ENCODE measurements at places on chromosomes 6 and 20. TPM values are rescaled to one million over a fixed set of nuclear protein-coding genes. Genes with fewer than 3 reads are reported as not detected.

DNA sequence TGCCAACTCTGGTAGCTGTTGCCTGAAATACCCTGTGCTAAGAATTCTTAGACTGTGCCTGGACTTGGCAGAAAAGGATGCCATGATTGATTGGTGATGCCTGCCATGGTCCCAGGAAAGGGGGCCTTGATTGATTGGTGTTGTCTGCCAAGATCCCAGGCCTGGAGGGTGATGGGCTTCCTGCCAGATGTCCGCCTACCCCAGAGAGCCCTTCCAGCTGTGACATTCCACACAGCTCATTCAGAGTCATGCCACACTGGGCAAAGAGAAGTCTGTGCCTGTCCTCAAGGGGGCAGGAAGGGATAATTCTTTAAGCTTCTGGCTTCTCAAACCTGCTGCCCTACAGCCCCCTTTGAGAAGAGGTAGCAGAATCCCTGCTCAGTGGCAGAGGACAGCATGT lies 24.6 kb downstream of the RIMS4 start:
- no peak for DNase-seq

DNA sequence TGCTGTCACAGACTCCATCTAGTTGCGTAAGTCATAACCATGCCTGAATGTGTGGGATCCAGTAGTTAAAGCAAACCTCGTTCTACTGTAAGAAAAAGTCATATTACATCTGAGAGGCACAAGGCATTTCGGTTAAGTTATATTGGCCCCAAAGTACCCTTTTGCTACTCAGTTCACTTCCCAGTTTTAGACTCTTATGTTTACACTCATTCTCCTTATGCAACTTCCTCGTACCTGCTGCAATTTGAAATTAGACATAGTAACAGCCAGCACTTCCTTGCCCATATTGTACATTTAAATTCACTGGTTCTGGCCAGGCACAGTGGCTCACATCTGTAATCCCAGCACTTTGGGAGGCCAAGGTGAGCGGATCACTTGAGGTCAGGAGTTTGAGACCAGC lies 37.0 kb downstream of the PEX7 start:
- DNase-seq = no peak

DNA sequence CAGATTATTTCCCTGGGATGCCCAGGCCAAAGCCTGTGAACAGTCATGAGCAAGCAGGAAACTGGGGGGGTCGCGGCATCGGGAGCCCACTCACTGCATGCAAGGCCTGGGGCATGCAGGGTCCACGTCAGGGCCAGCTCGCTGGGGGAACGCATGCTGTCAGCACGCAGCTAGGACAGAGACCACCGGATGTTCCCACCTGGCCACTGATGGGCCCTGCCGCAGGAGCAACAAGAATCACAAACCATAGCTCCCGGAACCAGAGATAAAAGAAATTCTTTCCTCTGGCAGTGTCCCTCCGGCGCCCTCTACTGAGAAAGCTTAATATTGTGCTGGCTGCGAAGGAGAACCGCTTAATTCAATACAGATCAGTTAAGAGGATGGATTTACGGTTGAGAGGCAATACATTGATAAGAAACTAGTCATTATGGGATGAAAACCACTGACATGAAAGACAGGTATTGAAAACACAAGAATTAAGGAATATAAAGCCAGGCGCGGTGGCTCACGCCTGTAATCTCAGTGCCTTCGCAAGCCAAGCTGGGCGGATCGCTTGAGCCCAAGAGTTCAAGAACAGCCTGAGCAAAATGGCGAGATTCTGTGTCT lies 32.6 kb downstream of the C6orf15 start:
- DNase-seq = no peak

GRCh38 chr6:116492331-116493067 lies 18.9 kb upstream of the CALHM5 start:
- no peak for DNase-seq

GRCh38 chr6:89184344-89184743 lies 32.8 kb downstream of the GABRR1 start:
- DNase-seq = no peak

The ANKEF1 gene
- 4.1 TPM for total RNA-seq

DNA sequence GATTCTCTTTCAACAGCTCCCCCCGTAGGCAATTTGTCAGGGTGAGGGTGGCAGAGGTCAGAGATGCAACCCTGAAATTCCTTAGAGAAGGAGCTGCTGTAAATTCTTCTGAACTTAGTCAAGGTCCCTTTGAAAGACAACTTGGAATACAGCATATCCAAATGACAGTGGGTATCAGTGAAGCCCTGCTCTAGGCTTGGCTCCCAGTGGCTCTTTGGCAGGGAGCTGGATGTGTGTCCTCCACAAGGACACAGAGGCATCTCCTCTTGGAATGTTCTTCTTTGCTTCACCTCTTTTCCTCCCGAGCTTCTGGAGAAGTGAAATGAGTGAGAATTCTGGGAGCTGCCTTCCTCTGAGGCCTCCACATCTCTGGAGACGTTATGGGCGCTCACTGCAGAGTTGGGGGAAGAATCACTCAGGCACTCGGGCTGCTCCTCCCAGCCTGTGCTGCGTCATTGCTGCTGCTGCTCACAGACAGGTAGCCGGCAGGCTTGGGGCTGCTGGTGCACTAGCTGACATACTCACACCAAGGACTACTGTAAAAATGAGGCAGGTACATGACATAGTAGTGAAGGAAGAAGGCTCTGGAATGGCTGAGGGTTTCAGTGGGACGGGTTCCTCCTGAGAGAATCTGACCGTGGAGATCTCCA lies 34.1 kb downstream of the DYNLT1 start:
- DNase-seq = no peak

The TFAP2D gene
- total RNA-seq = 2.9 TPM

GRCh38 chr6:166855416-166855815 lies 100.9 kb downstream of the RNASET2 start:
- no peak for DNase-seq

- peak; percentile 62 for DNase-seq
Measured at GRCh38 chr20:51678026-51678697, 90.0 kb downstream of the ATP9A start.

GRCh38 chr6:42898891-42899361 lies 16.9 kb upstream of the PTCRA start:
- DNase-seq = no peak

- no peak for DNase-seq
Measured at GRCh38 chr20:57030611-57031600, 235.5 kb downstream of the BMP7 start.

The LBP gene
- not detected for total RNA-seq

DNA sequence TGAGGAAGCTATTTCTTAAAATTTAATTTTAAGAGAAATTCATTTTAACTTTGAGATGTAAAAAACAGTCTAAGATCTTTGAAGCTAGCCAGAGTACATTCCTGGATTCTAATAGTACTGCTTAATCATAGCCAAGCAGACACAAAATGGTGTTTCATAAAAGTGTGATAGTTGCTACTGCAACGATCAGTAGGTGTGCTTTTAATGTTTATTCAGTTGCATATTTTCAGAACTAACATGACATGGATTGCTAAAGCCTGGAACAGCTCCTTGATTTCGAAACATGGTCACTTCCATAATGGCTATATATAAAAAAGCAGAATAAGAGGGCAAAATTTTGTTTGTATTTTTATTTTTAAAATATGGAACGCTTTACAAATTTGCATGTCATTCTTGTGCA lies 35.5 kb downstream of the SESN1 start:
- DNase-seq = no peak

GRCh38 chr6:170203212-170203611 lies 87.7 kb downstream of the DLL1 start:
- DNase-seq = no peak

GRCh38 chr6:88263591-88263990 lies 97.4 kb upstream of the CNR1 start:
- no peak for DNase-seq

DNA sequence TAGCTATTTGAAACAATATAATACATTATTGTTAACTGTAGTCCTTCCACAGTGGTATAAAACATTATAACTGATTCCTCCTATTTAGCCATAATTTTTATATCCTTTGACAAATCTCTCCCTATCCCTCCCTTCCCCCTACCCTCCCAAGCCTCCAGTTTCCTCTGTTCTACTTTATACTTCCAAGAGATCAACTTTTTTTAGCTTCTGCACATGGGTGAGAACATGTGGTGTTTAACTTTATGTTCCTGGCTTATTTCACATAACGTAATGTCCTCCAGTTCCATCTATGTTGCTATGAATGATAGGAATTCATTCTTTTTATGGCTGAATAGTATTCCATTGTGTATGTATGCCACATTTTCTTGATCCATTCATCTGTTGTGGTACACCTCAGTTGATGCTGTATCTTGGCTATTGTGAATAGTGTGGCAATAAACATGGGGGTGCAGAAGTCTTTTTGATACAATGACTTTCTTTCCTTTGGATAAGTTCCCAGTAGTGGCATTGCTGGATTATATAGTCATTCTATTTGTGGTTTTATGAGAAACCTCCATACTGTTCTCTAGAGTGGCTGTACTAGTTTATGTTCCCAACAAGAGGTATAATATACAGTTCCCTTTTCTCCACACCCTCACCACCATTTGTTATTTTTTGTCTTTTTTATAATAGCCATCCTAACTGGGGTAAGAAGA lies 205.0 kb downstream of the KCNQ5 start:
- no peak for DNase-seq

DNA sequence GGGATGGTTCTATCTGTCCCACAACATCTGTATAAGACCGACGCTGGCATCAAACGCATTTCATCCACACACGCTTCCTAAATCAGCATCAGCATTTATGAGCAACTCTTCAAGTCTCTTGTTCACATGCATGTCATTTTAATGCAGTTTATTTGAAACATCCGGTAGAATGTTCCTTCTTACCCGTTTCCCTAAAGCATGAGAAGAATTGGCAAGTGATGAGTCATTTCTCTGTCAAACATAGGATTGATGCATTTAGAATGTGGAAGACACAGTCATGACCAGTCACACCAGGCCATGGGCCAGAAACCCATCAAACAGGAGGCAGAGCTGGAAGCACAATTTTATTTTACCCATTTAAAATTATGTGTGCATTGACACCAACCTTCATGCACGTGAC lies 122.8 kb downstream of the UST start:
- no peak for DNase-seq

Measured in frontal cortex (tissue), 4 donors.